ENCODE measurements at places on chromosomes 11 and 22.

DNA sequence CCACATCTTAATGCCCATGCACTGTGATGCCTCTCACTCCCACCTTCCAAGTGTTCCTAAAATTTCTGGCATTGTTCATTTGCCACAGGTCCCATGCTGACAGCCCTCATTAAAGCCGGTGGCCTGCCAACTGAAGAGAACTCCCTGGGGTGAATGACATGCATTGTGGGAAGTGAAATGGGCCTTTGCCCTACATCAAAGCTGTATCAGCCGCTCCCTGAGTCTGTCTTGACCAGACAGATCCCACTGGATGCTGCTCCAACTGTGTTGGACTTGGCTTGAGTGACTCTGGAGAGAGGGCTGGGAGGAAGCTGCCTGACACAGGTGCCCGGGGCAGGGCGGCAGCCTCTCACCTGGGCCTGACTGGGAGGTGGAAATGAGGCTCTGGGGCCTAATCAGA is 8.8 kb upstream of the SEC14L4 start:
- no peak for DNase-seq

DNA sequence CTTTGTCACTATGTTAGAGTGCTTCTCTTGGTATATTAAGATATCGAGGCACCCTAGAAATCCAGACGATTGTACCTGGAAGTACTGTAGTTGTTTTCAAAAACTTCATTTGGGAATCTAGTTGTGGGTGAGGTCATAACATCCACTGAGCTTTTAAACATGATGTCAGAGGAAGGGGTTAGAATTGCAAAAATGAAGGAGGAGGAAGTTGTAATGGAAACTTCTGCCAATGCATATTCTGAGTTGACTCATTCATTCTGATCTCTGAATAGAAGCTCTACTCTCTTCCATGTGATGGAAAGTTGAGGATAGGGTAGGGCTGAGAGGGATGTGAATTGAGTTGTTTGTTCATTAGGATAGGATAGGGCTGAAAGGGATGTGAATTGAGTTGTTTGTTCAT is 7.7 kb downstream of the CD44 start:
- DNase-seq: no peak

DNA sequence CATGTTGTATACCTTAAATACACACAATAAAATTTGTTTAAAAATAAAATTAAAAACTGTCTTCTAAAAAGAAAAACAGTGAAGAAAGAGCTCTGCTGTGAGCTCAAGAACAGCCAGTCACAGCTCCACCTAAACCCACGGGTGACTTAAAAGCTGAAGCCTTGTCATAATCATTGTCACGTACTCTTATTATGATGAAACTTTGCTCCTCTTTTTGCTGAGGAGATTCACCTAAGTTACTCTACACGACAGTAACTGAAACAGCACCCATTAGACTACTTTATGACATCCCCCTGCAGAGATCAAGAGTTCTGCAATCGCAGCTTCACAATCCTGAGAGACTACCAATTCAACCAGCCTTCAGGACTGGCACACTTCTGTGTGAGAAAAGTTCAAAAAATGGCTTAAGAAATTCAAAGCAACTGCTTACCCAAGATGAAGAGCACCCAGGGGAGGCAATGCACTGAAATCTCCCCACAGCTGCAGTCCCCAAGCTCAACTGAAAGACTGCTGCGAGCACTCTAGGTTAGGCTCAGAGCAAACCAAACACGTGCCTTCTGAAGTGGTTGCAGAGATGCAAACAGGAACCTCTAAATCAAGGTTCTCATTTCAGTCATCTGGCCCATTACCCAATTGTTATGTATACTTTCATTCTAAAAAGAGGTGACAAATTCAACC is at the start of gene JAML:
JAML (minus strand) TSS at position 501 of the 678 bp plus-strand sequence. CDS start 10,145 bp downstream, outside the sequence.
- no peak for DNase-seq

DNA sequence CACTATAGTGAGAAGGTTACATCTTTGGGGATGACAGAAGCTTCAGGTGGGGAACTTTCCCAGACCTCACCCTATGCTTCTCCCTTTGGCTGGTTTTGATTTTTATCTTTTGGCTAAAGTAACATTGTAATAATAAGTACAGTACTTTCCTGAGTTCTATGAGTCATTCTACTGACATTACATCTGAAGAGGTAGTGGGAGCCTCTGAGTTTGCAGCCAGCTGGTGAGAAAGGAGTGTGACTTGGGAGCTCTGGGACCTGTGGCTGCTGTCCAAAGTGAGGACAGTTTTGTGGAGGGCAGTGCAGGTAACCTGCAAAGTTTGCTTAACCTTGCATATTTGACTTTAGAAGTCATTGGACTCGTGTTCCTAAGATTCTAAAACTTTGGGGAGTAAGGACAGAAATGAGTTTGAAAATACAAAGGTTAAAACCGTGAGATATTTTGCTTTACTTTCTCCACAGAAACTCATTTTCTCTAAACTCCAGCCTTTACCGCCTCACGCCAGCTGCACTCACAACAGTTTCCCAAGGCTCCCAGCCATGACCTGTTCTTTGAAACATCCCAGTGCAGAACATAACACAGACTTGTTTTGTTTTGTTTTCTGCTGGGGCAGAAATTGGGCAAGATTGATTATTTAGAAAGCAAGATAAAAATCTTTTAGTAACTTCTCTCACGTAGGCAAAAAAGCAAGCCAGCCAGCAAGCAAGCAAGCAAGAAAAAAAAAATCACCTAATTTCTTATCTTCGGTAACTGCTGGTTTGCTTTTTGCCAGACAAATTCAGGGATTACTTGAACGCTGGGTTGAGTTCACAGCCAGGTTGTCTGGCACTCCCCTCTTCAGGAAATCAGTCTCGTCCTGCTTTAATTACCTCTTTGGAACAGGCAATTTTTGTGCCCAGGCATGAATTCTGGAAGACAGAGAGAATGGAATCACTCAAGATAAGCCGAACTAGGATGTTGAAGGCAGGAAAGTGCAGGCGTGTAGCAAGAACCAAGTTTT is 478.3 kb upstream of the ISX start:
- DNase-seq: no peak

- DNase-seq: no peak
Observed at GRCh38 chr11:14969901-14970323, 2.2 kb downstream of the CALCA start.
